Progenitor cell of endocrine pancreas (in vitro differentiated cells): ENCODE measurements at places on chromosomes 2 and 18. TPM values are rescaled to one million over a fixed set of nuclear protein-coding genes. Genes with fewer than 3 reads are reported as not detected.

DNA sequence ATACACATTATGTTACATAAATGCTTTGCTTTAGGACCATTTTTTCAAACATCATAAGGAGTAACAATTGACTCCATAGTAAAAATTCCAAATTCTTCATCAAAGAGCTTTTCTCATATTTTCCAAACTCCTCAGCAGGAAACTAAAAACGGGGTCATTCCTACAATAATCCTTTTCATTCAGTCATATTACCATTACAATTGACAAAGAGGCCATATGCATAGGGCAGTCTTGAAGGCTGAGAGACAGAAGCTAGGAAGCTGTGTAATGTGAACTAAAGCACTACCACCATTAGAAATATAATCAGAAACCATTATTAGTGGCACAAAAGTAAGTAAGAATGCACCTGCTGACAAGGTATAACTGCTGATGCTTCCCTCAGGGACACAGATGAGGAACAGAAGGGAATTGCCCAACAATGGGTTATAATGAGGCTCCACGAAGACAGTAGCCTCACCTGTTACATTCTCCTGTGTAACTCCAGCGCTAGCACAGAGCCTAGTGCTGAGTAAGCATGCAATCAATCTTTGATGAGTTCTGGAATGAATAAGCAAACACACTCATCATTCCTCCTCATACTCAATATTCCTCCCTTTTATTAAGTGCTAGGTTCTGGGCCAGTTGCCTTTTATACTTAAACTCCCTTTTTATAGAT lies 942.3 kb downstream of the CPS1 start:
- no peak for DNase-seq

- peak; percentile 12 for DNase-seq
Observed at GRCh38 chr18:59696311-59697235, 650 bp downstream of the CCBE1 start.

DNA sequence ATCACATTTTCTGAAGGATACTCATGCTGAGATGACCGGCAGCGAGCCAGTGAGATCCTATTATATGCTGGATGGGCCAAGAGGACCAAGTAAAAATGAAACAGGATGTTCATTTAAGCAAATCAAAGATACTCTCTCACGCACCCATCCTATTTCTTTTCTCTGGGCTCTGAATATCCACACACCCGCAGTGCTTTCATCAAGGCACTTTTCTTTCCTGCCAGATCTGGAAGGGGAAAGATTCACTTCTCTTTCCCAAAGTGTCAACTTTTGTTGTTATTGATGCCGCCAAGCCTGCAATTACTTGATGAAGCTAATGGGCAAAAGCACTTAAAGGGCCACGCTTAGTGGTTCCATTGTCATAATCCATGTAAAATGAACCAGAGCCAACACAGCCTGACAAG lies 191.9 kb upstream of the CHAC2 start:
- DNase-seq: no peak

DNA sequence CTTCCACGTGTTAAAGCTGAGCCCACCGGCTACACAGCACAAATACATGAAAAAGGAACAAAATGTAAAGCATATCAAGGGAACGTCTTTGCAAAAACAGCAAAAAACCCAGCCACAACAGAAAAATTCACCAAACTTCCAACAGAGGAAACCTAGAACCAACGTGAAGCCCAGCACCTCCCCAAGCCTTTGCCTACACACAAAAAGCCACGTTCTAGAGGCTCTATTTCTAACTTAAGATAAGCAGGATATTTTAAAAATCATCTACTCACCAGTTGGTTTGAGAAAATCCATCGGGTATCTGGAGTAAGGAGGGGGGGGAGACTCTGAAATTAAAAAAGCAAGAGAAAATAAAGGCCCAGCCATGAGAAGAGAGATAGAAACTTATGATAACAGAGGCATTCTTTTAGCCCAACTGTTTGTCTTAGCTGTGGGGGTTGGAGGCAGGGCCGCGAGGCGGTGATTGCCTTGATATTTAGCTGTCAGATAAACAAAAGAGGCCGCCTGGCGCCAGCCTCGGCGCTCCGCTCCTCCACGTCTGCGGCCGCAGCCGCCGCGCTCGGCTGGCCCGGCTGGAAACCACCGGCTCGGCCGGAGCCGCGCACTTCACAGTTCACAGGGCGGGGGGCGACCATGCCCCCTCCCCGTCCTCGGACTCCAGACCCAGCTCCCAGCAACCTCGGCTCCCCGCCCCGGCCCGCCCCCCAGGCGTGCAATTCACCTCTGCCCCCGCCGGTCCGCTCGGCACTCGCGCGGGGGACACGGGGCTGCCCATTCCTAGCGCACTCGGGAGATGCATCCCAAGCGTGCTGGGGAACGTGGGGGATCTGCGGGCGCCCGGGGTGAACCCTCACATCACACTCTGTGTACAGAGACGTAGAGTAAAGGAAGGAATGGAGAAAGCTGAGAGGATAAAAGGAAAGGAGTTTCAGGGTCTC lies 2.4 kb downstream of the SMAD7 start:
- DNase-seq: peak; percentile 28

DNA sequence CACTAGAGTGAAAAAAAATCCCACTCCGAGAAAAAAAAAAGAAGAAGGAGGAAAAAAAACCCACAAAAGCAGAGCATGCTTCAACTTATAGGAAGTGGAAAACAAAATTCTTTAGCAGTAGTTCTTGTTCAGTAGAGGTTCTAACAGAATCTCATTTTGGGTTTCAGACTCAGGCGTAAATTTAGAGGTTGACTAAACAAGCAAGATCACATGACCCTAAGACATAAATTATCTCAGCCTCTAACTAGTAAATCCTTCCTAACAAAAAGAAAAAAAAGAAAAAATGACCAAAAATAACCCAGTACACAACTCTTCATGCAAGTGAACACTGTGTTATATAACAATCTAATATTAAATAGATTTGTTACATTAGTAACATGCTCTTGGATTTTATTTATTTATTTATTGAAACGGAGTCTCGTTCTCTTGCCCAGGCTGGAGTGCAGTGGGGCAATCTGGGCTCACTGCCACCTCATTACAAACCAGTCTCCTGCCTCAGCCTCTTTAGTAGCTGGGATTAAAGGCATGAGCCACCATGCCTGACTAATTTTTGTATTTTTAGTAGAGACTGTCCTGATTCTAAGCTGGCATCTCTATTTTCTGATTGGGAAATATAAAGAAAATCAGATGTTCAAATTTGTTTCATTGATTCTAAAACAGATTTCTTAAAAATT lies 35.4 kb downstream of the PPP4R3B start:
- DNase-seq: no peak

DNA sequence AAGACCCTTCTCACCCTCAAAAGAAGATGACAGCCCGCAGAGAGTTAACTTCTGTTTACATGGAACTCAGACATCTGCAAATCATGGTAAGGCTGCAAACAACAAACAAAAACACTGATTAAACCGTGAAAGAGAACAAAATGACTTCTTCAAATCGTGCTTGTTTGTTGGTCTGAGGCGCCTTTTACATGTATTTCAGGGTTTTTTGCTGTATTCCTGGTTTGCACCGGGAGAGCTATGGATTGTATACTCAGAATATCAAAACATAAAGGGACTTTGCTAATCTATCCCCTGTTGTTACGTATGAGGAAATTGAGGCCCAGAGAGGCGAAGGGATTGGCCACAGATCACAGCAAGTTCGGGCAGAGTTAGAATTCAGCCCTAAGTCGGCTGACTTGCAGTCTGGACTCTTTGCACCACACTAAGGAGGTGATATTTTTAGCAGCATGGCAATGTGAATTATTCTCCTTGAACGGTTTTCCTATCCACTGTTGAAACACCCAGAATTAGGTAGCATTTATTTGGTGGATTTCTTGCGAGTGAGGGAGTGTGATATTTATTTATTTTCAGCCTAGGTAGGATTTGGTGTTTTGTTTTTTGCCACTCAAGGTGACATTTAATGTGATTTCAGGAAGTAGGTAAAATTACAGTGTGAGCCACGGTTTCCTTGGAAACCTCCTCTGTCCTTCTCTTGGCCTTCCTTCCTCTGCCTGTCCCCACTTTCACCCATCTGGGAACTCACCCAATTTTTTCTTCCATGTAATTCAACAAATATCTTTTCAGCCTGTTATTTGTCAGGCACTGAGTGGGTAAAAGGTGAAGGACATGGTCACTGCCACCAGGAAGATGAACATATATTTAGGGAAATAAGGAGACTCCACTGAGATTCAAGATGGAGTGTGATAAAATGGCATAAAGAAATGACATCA lies 980 bp upstream of the PDE6D start:
- no peak for DNase-seq

DNA sequence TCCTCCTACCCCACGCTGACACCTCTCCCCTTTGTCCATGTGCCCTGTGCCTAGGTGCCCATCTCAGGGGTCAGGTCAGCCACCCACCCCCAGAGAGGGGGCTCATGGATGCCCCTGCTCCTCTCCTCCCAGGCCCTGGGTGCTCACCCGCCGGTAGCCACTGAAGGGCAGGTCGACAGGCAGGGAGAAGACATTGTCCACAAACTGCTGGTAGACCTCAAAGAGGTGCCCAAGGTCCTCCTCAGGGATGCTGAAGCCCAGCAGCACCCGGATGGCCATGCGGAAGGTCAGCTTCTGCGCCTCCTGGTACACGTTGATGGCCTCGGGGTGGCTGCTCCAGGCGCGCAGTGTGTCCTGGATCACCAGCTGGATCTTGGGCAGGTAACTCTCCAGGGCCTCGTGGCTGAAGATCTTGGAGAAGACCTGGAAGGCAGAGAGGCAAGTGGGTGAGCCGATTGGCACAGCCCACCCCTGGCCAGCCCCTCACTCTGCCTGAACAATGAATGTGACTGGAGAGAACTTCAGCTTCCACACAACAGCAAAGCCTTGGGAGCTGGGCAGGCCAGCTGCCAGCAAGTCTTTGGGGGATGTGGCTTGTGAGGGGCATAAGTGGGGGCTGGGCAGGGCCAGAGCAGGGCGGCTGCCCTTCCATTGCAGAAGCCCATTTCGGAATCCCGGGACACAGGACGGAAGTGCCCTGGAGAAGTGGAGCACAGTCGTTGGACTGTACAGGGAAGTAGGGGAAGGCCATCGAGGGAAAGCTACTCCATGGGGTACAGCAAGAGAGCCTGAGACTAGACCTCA lies 12.5 kb downstream of the CYP26B1 start:
- no peak for DNase-seq

GRCh38 chr18:26252411-26252810 lies 26.2 kb downstream of the TAF4B start:
- no peak for DNase-seq

- peak; percentile 60 for DNase-seq
Observed at GRCh38 chr18:76349067-76349715, 145.9 kb downstream of the ZNF516 start.

DNA sequence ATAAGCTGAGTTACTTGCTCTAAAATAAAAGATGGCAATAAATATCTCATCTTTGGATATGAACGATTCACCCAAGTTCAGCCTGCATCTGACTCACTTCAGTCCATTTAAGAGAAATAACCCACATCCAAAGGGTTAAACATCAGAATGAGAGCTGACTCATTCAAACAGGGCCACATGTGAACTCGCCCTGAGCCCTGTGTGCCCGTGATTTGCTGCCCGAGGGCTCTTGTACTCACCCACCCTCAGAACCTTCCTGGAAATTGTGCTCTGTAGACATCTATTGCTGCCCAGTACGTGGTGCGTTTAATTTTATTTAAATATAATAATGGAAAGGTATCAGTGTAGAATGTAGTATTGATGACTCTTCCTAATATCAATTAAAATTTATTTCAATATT lies 66.9 kb upstream of the RBM44 start:
- DNase-seq: no peak

GRCh38 chr2:233838726-233839446 lies 15.4 kb downstream of the HJURP start:
- DNase-seq: no peak

DNA sequence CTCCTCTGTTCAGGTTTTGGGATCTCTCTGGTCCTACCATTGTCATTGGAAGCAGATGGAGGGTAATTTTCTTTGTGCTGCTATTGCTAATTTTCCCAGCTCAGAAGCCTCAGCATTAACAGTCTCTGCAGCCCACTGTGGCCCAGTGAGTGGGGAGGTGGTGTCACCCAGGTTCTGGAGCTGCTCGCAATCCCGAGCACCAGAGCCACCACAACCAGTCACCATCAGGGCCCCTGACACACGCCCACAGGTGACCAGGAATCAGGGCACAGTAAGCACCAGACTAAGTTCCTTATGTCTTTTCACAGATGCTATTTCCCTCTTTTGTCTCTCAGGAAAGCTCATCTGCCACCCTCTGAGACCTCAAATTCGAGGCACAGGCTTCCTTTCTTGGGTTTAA lies 87.9 kb downstream of the SEPTIN10 start:
- no peak for DNase-seq

DNA sequence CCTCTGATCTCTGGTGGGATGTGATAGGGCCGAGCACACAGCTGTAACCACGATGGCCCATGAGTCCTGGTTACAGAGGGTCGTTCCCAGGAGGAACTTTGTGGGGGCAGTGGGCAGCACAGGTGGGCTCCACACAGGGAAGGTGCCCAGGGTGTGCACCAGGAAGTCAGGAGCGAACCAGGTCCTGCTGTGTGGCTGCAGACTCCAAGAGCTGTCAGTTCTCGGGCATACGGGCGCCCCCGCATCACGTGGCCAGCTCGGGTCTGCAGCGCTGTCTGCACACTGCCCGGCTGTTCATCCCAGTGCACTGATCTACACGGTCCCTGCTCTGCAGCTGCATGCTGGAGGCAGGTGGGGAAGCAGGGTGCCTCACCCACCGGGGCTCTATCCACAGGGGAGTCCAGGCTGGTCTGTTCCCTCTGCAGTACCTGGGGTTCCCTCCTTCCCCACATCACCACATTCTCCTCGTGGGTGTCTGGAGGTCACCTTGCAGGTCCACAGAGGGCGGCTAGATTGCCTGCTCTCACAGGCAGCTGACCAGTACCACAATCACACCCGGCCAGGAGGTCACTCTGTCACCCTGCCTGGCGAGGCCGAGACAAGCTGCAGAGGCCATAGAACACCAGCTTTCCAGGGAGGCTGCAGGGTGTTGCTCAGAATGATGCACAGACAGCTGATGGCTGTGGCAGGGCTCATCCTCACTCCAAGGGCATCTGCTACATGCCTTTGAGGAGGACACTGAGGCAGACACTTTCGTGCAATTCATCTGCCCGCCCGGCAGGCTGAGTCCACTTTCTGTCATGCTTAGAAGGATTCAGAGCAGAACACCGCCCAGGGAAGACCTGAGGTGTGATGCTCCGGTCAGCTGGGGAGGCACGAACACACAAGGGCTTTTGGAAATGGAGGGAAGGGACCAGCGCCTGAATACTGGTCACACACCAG lies 202.7 kb downstream of the EIPR1 start:
- no peak for DNase-seq

The DSG1 gene
- total RNA-seq: not detected in 2 replicates

The CRACDL gene
- 1.6 and 2.1 TPM in 2 replicates for total RNA-seq

The TRIM43B gene
- total RNA-seq: not detected in 2 replicates

The PMAIP1 gene
- total RNA-seq: 4.6 and 4.9 TPM in 2 replicates

The IL36G gene
- not detected in 2 replicates for total RNA-seq

The RESP18 gene
- total RNA-seq: not detected in 2 replicates

The TDRD15 gene
- 0.04 TPM in 1 of 2 replicates, not detected in the other for total RNA-seq

The FBXO48 gene
- 1.2 and 1.5 TPM in 2 replicates for total RNA-seq

The SCN3A gene
- total RNA-seq: 4.7 and 5.3 TPM in 2 replicates

The CLHC1 gene
- 33.8 and 43.9 TPM in 2 replicates for total RNA-seq

The DES gene
- total RNA-seq: not detected in 2 replicates

The HOXD4 gene
- not detected in 2 replicates for total RNA-seq
